ENCODE measurements at places on chromosomes 1 and 21.

DNA sequence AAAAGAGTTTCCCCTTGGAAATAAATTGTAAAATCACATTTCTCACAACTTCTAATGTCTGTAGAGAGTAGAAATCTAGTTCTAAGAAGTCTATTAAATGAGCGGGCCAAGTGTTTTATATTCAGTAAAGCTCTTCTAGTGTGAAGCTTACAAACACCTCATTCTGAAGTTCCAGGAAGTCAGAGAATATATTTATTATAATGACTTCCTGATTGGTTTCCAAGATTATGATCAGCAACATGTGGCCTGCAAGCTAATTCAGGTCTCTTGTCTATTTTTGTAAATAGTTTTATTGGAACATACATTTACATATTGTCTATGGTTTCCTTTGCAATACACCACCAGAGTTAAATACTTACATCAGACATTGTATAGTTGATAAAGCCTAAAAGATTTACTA is 603.9 kb downstream of the AMY1C start:
- no peak for DNase-seq

GRCh38 chr1:9592510-9593075 is 3.9 kb downstream of the TMEM201 start:
- no peak for DNase-seq

GRCh38 chr1:153963030-153963849 is at the start of gene SLC39A1:
SLC39A1 (minus strand) TSS chr1:153963537; CDS start chr1:153962715, 822 bp downstream.
- peak; percentile 68 for DNase-seq

DNA sequence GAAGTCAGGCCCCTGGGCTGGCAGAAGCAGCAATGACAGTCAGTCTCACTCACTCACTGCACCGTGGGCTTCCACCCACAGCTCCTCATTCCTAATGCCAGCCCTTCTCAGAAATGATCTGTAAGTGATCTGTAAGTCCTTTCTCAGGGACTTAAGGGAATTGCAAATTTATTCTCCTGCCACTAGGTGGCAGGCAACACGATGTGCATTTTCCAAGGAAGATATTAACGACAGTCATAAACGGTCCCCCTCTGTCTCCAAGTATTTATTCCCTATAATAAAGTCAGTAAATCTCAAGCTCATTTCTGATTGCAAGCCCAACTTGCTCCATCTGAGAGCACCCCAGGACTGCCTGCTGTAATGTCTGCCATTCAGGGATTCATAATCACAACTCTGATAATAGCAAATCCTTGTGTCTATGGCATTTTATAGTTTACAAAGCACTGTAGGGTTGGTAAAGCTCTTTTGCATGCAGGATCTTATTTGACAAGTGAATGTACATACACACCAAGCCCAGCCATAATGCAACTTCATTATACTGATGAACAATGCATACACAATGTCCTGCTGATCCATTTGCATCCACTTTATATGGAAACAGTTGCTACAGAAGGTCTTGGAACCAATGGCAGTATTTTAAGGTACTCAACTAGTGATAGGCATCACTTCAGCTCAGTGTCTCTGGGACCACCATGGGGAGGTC is 380.5 kb upstream of the CAMK1G start:
- peak; percentile 8 for DNase-seq

- no peak for DNase-seq
These were observed 79.8 kb downstream of the EPHB2 start for GRCh38 chr1:22790232-22791008.

GRCh38 chr1:27176954-27177353 is 22.0 kb upstream of the SLC9A1 start:
- no peak for DNase-seq

GRCh38 chr1:1434824-1435105 is 725 bp upstream of the VWA1 start:
- DNase-seq = no peak

DNA sequence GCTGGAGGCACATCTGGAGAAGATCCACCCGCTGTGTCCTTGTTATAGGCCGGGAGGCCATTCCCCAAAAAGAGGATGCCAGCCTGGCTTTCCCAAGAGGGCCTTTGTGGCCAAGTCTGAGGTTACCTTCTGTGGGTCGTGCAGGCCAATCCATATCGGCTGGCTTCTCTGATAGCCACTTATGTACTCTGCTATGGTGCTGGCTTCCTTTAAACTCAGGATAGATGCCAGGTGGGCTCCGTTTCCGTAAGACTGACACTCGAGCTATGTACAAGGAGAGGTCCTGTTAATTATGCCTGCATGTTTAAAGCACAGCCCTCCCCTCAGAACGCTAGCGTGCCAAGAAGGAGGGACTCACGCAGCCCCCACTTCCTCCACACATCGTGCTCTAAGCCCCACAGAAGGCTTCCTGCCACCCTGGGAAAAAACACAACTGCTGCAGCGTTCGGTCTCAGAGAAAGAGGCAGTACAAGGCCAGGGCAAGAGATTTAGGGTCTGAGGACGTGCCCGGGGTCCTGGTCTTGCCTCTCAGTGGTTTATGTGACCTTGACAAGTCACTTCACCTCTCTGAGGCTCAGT is 11.6 kb downstream of the REG4 start:
- DNase-seq = no peak

DNA sequence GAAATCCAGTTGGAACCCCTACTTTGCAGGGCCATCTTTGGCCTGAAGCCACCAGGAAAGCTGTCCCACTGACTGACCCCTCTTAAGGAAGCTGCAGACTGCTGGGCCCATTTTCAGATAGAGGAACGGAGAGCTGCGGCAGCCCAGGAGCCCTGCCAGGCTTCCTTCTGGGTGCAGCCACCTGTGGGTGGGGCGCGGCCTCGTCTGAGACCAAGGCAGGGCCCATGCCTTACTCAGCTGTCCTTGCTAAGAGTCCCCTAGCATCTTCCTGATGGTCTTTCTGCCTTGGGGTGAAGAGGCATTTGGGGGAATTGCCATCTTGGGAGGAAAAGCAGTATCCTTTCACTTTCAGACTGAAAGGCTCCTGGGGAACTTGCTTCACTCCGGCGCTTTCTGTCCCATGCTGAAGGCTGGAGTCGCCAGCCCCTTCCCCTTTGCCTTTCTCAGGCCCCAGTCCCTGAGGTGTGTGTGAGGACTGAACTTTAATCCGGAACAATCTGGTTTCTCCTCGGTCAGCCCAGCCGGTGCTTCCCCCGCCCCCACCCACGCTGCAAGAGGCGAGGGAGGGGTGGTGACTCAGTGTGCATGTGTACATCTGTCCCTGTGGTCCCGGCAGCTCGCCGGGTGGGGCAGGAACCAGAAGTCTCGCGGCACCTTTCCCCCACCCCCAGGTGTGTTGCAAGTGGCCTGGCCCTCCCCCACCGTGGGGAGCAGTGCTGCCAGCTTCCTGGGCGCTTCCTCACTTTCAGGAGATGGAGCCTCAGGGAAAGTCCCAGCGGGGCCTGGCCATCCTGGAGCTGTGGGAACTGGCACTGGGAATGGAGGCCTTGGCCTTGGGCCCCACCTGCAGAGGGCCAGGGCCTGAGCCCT is 5.1 kb downstream of the ZC3H12A start:
- DNase-seq = no peak

DNA sequence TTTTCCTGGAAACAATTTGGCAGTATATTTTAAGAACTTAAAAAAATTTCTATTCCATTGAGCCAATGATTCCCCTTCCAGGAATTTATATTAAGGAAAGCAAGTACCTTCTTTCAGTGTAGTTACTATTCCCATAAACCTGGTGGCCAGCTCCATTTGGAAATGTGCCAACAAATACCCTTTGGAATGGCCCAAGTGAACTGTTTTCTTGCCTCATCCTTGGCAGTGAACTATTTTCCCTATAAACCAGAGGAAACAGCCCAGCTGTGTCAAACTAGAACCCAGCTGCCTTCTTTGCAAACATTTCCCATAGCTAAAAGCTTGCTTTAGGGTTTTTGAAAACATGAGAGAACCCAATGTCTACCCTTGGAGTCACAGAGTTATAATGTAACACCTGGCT is 496.9 kb downstream of the NEGR1 start:
- DNase-seq = no peak

GRCh38 chr1:20997602-20998224 is 179.0 kb downstream of the EIF4G3 start:
- DNase-seq = no peak

DNA sequence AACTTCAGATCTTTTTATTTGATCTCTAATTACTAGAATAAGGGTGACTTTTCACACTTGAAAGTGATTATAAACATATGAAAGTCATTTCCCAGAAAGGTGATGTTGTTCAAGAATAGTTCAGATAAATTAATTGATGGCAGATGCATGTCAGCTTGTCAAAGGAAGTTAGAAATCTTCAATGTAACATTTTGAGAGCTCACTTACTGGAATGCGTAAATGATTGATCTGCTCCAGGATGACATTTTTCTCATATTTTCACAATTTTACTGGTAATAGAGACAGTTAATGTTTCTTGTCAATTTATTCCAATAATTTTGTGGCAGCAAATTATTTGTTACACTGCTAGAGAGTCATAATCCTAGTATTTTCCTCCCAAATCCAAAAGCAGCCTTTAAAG is 424.2 kb downstream of the PLA2G4A start:
- DNase-seq = no peak

DNA sequence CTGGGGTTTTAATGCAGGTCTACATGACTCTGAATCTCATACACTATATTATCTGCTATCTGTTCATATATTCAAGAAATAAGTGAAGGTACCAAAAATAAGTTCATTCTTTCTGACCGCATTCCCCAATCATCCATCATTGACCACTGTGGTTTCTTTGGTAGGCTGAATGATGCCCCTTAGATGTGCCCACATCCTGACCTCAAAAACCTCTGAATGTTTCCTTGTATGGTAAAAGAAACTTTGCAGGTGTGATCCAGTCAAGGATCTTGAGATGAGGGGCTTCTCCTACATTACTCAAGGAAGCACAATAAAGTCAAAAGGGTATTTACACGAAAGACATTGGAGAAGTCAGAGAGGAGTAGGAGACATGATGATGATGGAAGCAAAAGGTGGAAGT is 60.6 kb upstream of the LRRC8B start:
- DNase-seq = no peak

GRCh38 chr21:39866093-39866492 is 1.1 kb upstream of the PCP4 start:
- no peak for DNase-seq

- peak; percentile 80 for DNase-seq
These were observed 46.2 kb upstream of the PALMD start for GRCh38 chr1:99599678-99600175.

DNA sequence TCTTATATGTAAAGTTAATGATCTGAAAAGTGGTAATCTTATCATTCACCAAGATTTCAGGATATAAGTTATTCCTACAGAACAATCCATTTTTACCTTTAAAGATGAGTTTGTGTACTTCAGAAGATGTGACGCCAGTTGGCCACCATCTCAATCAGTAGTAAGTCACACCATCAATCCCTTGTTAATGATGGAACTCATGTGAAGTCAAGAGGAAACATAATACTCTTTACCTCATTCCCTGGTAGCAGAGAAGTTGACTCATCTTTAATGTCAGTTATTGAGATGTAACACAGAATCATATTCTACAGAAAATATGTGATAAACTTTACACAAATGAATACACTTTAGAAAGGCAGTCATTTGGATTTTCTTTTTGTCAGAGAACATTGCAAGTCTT is 38.2 kb downstream of the MRPL39 start:
- no peak for DNase-seq

GRCh38 chr1:33343539-33343938 is 22.6 kb upstream of the A3GALT2 start:
- no peak for DNase-seq

- DNase-seq = no peak
These were observed 26.2 kb upstream of the LYST start for GRCh38 chr1:235892734-235893413.

GRCh38 chr21:25938658-25939395 is 204.1 kb downstream of the GABPA start:
- no peak for DNase-seq

DNA sequence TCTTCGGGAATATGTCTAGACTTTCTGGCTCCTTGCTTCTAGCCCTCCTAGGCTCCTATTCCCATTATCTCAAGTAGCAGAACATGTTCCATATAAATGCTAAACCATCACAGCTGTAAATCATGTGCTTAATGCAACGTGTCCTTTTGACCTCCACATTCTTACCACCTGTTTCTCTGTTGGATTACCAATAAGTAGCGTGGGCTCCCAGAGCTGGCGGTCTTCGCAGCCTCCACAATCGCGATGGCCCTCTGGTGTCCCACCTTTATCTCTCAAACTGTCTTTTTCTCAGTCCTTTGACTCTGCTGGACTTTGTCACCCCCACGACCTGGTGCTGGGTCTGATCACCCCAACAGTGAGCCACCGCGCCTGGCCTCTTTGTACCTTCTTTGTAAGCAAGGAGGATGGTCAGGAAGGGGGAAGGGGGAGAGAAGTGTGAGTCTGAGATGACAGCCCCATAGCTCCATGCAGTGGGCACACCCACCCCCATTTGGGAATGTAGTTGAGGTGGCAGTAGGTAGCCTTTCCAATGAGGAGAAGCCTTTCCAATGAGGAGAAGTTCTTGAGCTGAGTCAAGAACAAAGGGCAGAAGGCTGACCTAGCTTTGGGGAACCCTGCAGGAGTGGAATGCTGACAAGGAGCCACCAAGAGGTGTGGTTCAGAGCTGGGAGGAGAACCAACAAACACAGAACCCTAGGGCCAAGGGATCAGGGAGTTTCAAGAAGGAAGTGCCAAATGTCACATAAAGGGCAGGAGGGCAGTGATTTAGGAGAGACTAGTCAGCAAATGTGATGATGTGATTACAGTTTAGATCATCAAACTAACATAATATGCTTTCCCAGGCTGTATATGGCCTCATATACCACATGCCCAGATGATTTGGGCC is 14.2 kb downstream of the TRAF5 start:
- no peak for DNase-seq

- no peak for DNase-seq
These were observed 94.9 kb downstream of the DYRK1A start for GRCh38 chr21:37461479-37461878.

DNA sequence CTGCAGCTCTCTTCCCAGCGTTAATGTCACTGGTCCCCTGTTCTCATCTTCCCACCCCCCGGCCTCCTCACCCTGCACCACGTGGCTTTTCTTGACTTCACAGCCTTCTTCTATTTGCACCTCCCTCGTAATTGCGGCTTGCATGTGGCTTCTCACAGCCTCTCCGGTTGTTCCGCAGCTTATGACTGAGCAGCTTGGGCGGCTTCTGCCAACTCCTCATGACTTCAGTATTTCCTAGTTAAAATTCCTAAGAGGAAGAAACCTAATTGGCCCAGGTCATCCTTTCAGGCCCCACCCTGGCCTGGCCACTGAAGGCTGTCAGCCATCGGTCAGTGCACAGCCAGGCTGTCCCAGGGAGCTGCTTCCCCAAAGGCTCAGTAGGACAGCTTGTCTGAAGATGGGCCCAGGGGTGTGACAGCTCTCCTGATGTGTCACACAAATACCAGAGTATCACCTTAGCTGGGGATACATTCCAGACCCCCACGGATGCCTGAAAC is 8.6 kb upstream of the RERE start:
- DNase-seq = peak; percentile 89
